ENCODE measurements at places on chromosomes 7 and 10. TPM values are rescaled to one million over a fixed set of nuclear protein-coding genes. Genes with fewer than 3 reads are reported as not detected.

- DNase-seq = peak; percentile 6
Observed at GRCh38 chr7:42964849-42965805, 33.0 kb downstream of the MRPL32 start.

Gene FRMPD2
- 3.3 TPM for total RNA-seq

DNA sequence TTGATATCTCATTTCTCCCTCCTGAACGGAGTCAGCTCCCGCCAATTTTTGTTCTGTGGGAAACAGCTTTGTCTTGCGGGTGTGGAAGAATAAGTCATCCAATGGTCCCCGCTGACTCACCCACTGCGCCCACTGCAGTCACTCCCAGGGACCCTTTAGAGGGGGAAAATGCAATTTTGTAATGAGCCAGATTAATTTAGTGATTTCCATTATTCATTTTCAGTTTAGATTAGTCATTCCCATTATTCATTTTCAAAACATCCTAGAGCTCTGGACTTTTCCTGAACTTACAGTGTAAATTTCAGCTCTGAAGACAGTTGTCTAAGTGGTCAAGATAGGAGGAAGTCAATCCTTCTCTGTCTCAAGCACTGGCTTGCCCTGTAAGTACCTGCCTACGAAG is 154.9 kb upstream of the TMEM72 start:
- DNase-seq = no peak

Gene CRHR2
- 1.1 TPM for total RNA-seq

Gene ODAD2
- 1.9 TPM for total RNA-seq

DNA sequence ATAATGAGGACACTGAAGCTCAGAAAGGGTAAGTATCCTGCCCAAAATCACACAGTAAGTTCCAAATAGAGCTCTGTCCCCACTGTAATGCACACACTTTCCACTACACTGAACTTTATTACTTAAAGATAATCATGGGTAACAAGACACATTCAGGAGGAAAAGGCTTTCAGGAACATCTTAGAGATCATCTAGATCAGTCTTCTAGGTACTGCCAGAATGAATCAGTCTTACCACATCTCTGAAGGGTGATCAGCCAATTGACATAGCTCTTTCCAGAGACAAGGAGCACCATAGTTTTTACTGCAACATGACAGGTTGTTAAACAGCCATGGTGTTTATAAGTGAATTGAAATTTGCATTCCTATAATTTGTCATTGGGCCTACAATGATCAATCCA is 5.4 kb upstream of the HERPUD2 start:
- no peak for DNase-seq

DNA sequence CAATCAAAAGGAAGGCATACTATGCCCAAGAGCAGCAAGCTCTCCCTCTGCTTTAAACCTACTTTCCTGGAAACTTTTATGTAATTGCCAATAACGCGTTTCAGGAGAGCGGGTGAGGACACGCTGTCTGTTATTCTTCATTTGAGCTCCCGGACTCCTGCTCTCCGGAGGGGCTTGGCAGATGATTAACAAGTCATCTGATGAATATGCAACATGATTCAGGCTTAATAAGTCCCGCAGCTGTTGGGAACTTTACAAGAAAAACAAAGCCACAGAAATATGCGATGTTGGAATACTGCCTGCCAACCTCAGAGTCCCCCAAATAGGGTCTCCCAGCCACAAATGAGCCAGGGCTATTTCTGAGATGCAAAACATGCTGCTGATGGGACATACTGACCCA is 348.0 kb downstream of the GPAM start:
- DNase-seq = peak; percentile 9

Gene HGF
- 5.9 TPM for total RNA-seq

GRCh38 chr10:2214805-2215204 is 477.5 kb upstream of the ADARB2 start:
- DNase-seq = no peak

DNA sequence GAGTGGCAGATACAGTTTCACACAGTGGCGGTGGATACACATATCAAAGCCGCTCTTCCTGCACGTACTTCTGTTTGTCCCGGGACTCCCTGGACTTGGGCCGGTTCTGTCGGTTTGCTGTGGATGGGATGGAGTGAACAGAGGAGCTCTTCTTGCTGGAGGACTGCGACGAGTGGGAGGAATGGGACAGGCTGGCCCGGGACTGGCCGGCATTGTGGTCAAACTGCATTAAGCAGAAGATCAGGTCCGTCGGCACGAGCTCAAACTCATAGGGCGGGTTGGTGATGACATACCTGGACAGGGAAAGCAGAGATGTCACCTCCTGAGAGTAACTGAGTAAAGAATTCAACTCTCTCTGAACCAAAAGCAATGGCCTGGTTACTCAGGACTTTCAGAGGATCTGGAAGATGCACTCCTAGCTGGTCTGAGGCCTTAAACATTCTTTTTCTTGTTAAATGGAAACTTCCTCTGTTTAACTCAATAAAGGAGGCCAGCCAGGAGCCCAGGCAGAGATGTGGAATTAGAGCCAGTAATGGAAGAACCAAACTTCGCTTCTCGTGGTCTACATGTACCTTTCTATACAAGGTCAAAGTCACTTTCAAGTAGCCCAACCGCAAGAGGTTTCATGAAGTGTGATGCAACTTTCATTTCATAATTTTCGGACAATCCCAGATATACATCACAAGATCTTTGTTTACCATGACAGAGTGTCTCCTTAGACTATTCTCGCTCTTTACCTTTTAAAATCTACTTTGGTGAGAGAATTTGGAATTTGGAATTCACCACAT is 750.2 kb downstream of the KCNMA1 start:
- no peak for DNase-seq

Gene COBL
- total RNA-seq = 6.4 TPM

DNA sequence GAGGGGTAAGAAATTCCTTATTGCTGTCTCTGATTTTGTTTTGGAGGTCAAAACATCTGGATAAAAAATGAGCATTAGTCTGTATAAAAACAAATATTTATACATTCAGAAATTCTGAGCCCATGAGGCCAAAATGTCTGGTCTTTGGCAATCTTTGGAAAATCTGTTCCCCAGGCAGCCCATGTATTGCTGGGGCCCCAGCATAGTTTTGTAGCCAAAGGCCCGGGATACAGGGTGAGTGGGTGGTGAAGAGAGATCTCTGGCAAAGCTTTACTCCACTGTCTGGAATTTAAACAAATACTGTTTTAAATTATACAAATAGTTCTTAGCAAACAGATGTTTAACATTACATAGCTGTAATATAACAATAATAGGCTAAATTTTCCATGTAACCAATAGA is 134.7 kb upstream of the GALNT17 start:
- DNase-seq = no peak

GRCh38 chr10:114678820-114679219 is 20.7 kb upstream of the ABLIM1 start:
- DNase-seq = no peak

Gene PITX3
- not detected for total RNA-seq

DNA sequence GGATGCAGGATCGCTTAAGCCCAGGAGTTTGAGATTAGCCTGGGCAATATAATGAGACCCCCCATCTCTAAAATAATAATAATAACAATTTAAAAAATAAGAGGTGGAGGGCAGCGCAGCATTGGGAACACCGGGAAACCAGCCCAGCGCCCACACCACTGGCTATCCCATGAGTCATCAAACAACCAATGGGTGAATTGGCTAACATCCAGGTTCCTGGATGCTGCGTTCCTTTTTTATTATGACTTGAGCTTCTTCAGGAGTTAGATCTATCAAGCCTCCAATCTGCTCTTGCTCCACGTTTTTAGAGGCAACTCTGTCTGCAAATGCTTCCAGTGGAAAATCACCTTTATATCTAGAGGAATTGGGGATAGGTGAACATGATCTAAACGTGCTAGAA is 10.0 kb upstream of the LRRC4 start:
- DNase-seq = no peak

- no peak for DNase-seq
Observed at GRCh38 chr7:32500922-32501341, 5.6 kb downstream of the AVL9 start.

Gene ABCC2
- total RNA-seq = 0.16 TPM

Gene KIAA1549
- 28.4 TPM for total RNA-seq

- no peak for DNase-seq
Observed at GRCh38 chr7:92634924-92635519, 44.8 kb upstream of the FAM133B start.

- DNase-seq = no peak
Observed at GRCh38 chr10:118840071-118840775, 85.5 kb upstream of the CACUL1 start.

GRCh38 chr7:159020987-159021386 is 123.7 kb downstream of the VIPR2 start:
- DNase-seq = no peak

DNA sequence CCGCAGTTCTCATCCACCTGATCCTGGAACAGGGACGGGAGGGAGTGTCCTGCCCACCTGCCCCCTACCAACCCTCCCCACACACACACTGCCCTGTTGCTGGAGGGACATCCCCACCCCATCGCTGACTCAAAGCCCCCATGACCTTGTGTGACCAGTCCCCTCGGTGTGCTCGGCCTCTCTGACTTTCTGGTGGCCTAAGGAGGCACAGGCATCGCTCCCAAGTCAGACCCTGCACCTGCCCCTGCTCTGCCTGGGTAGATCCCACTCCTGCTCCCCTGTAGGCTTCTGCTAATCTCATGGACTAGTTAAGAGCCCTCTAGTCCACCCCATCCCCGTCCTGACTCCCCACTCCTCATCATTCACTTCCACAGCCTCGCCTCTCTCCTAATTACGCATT is 58.8 kb upstream of the DOCK1 start:
- no peak for DNase-seq

DNA sequence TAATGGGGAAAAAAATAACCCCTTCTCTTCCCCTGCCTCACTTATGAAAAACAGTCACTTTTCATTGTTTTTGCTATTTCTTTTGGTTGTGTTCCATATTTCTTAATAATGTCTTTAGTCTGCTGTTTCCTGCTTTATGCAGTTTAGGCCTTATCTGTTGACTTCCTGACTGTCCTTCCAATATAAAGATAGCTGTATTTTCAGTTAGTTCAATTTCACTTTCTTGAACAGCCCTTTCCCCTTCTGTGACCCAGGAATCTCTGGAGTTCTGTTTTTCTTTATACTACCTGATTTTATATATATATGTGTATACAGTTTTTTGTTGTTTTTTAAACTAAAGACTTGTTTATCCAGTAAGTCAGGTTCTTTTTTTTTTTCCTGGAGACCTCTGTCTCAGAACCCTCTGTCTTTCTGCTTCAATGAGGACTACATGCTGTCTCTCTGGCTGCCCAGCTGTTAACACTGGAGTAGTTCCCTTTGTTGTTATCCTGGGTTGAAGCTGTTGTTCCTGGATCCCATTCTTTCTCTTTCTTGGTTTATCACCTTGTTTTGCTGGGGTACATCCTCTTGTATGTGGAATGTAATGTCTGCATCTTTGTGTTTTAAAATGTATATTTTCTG is 87.2 kb downstream of the GSDME start:
- DNase-seq = no peak

Gene PNLIP
- total RNA-seq = not detected

Gene CREB3L2
- 1.7 TPM for total RNA-seq

Gene GPR141
- not detected for total RNA-seq

- DNase-seq = no peak
Observed at GRCh38 chr7:118006979-118007378, 133.7 kb upstream of the CTTNBP2 start.

- no peak for DNase-seq
Observed at GRCh38 chr10:49282879-49283341, 16.1 kb upstream of the C10orf71 start.

GRCh38 chr7:360454-361100 is 70.6 kb downstream of the FOXL3 start:
- no peak for DNase-seq

DNA sequence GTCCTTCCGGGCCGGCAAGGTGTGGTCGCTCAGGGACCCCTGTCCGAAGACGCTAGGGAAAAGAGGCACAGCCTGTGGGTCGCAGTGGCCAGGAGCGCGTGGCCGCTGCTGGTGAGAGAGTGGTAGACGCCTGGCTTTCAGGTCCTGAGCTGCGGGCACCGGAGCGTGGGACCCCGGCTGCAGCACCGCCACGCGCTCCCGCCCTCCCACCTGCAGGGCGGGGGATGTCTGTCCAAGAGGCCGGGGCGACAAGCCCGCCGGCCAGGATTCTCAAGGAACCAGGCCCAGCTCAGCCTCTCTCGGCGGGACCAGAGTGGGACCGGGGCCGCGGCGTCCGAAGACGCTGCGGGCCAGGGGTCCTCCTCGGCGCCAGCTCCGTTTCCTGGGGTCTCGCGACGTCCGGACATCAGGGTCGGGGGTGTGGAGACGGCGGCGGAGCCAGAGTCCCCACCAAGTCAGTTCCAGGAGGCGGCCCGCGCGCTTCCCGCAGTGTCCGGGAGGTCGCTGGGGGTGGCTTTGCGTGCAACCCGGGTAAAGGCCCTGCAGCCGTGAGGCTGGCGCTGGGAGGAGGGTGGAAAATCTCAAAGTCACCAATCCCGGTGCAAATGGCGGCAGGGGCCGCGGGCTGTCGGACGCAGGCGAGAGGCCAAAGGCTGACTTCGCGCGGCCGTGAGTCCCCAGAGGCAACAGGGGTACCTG is 5.5 kb downstream of the ZNF503 start:
- no peak for DNase-seq

Gene GPR22
- total RNA-seq = 226 TPM

Gene TSPAN12
- 7.2 TPM for total RNA-seq

DNA sequence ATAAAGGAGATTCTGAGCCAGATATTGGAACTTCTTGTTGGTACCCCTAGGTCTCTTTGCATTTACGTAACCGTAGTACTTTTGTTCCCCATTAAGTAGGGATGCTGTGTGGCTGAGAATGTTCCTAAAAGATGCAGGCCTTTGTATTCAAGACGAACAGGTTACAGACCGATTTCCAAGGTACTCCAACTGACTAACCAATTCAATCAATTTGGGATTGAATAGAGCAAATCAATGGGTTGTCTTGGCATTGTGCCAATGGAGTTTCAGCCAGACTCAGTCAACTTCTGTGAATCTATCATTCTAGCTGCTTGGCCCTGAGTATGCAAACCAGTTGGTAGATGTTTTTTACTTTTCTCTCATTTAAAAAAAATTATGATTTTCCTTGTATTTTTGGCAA is 347.3 kb upstream of the NPVF start:
- no peak for DNase-seq

Gene PRLHR
- total RNA-seq = 4.1 TPM

Gene CLDN15
- total RNA-seq = 6.4 TPM

GRCh38 chr7:31883761-31884164 is 186.4 kb downstream of the PDE1C start:
- DNase-seq = peak; percentile 69

Gene LBX1
- total RNA-seq = not detected

GRCh38 chr7:154212861-154213260 is 160.7 kb downstream of the DPP6 start:
- DNase-seq = no peak

- DNase-seq = no peak
Observed at GRCh38 chr10:28077889-28078288, 79.0 kb upstream of the ODAD2 start.

GRCh38 chr10:85012305-85012704 is 683.9 kb downstream of the CCSER2 start:
- no peak for DNase-seq
